ENCODE measurements at places on chromosomes 4 and X. TPM values are rescaled to one million over a fixed set of nuclear protein-coding genes. Genes with fewer than 3 reads are reported as not detected.

Gene H2BW2
- 1.6 TPM for polyA plus RNA-seq

Gene GPR119
- not detected for polyA plus RNA-seq

Gene ADAMTS3
- 15.7 TPM for polyA plus RNA-seq

Gene TGIF2LX
- polyA plus RNA-seq = not detected

Gene JCHAIN
- polyA plus RNA-seq = 0.96 TPM

Gene CXorf49
- polyA plus RNA-seq = not detected

Gene PCDH18
- 167 TPM for polyA plus RNA-seq

Gene TMPRSS11F
- polyA plus RNA-seq = 0.12 TPM

Gene ARHGAP10
- polyA plus RNA-seq = 18.4 TPM

Gene MTCP1
- 26.7 TPM for polyA plus RNA-seq

Gene HSFX4
- 0.25 TPM for polyA plus RNA-seq

DNA sequence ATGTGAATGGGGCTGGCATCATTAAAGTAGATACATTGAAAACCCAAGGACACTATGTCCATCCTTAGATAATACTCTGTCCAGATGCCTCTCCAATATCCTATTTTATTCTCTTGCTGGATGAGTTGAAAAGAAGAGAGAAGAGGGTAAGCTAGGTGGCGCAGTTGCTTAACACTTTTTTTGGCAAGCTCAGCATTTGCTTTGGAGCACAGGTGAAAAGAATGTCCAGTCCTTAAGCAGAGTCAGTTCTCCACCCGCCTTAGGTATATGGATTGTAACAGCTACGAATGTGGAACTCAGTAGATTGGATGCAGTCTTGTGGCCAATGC, 208.4 kb downstream of the NWD2 start:
- DNase-seq = peak; percentile 86

- no peak for DNase-seq
Observed at GRCh38 chr4:5489260-5489659, 219.1 kb downstream of the EVC2 start.

- no peak for DNase-seq
Observed at GRCh38 chr4:108143515-108143914, 25.2 kb downstream of the LEF1 start.

- DNase-seq = no peak
Observed at GRCh38 chr4:12499693-12500092, 984.4 kb downstream of the RAB28 start.

DNA sequence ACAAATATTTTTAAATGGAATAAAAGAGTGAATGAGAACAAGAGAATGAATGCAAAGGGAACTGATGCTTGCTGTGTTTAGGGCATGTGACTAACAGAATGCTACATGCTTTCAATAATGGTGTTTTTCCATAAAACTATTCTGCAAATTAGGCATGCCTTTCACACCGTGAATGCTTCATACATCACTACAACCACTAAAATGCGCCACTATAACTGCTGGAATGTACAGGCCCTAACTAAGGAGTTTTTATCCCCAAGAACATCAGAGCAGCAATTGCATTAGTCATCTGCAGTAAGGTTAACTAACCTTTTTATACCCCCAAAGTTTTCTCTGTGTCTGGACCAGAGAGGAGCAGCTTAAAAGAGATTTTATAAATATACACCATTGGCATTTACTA, 190.4 kb downstream of the ARAP2 start:
- DNase-seq = no peak

DNA sequence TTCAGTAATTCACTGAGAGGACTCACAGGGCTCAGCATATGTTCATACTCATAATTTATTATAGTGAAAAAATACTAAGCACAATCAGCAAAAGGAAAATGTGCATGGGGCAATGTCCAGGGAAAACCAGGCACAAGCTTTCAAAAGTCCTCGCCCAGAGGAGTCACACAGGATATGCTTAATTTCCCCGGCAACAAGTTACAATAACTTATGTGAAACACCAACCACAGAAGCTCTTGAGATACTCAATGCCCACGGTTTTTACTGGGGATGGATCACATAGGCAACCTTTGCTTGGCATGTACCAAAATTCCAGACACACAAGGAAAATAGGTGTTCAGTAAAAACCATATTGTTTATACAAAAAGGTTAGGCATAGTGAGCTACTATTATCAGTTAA, 38.5 kb upstream of the STPG2 start:
- DNase-seq = no peak

DNA sequence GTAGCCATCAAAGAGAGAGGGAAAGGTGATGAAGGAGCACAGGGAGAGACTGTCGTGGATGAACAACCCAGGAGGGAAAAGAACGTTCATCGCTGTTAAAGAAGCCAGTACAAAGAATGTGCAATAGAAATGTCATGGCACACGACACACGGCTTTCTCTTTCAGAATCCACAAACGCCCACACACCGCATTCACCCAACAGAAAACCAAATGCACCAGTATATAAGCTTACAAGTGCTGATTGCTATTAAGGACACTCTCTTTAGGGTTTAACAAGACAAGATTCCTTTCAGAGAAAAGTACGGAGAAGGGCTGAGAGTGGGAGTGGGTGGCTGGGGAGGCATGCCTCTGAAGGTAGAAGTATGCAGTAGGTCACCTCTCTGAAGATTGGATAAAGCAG, 80.2 kb downstream of the C4orf51 start:
- DNase-seq = no peak

DNA sequence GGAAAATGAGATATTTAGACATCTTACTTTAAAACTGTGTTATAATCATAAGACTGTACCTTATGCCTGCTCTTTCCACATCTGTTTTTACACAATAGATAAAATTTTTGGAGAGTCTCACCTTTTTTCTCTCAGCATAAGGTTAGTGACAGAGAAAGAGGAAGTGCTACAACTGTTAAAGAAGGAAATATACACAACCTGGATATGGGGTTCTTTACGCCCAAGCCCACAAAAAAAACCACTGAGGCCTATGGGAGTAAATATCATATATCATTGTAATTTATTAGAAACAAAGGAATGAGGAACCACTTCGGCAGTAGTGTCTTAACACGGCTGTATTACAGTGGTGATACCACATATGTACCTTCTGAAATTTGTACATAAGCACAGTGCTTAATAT, 265.9 kb upstream of the GK2 start:
- no peak for DNase-seq

DNA sequence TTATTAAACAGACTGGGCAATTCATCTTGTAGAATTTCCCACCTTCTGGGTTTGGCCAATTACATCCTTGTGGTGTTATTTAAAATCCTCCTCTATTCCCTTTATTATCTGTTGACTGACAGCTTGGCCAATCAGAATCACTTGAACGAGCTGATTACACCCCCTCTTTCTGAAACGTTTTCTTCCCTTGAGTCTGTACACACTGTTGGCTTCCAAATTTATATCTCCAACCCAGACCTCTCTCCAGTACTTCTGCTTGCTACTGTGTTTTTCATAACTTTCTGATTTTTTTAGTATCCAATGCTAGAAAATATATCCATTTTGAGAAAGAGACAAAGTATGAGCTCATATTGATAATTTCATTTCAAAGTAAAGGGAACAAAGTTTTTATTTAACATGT, 14.8 kb downstream of the CD38 start:
- no peak for DNase-seq

- peak; percentile 85 for DNase-seq
Observed at GRCh38 chr4:117084866-117085701, at the start of gene TRAM1L1. Gene TRAM1L1, minus strand, starts transcription at chr4:117085576. Its CDS starts 183 bp downstream, at chr4:117085393.

GRCh38 chr4:144712775-144713174, 66.8 kb downstream of the HHIP start:
- DNase-seq = no peak

GRCh38 chr4:118983831-118984230, 95.2 kb downstream of the SYNPO2 start:
- DNase-seq = no peak

- no peak for DNase-seq
Observed at GRCh38 chr4:24988776-24989175, 42.0 kb downstream of the LGI2 start.

GRCh38 chr4:42167709-42168108, 15.3 kb upstream of the BEND4 start:
- no peak for DNase-seq

DNA sequence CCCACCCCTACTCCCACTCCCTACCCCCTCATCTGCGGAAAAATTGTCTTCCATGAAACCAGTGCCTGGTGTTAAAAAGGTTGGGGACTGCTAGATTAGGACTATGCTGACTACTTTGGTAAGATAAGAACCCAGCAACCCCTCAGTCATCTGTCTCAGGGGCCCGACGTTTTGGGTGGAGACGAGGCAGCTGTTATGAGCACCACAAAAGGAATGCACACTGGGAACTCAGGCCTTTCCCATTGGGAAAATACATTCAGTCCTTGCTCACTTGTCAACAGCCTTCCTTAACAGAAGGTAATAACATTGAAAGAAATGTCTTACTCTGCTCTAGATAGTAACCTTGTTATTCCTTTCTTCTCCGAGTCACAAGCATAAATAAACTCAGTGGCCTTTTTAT, 310.8 kb downstream of the AFF2 start:
- DNase-seq = no peak

DNA sequence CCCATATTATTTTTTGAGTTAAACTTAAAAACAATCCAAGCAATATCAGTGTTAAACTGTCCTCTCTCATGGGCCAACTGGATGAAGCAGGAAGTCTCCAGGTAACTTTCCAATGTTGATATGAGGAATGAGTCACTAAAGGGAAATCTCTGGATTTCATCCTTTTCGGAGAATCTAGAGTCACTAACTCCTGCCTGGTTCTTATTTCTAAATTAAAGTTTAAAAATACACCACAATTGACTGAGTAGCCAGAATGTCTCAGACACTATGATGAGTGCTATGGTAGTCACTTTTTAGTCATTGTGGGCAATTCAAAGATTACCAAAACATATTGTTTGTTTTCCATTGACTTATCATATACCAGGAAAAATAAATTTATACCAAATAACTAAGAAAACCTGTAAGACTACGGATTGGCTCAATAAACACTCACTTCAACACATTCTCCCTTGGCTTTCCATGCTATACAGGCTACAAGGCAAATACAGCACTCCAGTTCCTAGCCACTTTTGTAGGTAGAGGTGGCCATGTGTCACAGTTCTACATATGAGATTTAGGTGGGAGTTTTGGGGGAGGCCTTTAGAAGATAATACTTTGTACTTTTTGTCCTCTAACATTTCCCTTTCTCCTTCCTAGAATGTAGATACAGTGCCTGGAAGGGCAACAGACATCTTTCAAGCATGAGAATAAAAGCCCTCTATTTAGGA, 8.6 kb downstream of the SLC9B2 start:
- DNase-seq = no peak

DNA sequence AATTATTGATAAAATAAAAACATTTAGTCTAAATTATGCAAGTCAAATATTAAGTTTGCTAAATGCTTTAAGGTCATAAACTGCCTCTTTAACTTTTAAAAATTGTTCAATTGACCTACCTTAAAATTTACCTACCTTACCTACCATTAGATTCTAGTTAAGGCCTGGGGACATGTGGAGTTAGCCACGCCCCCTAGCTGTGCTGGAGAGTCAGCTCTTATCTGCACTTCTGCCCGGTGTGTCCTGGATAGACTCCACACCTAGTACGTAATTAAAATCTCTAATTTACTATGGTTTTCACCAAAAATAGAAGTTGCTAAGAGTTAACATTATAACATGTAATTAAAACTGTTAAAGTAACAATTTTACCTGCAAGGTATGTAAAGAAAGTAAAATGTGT, 22.7 kb downstream of the TENM3 start:
- DNase-seq = no peak

DNA sequence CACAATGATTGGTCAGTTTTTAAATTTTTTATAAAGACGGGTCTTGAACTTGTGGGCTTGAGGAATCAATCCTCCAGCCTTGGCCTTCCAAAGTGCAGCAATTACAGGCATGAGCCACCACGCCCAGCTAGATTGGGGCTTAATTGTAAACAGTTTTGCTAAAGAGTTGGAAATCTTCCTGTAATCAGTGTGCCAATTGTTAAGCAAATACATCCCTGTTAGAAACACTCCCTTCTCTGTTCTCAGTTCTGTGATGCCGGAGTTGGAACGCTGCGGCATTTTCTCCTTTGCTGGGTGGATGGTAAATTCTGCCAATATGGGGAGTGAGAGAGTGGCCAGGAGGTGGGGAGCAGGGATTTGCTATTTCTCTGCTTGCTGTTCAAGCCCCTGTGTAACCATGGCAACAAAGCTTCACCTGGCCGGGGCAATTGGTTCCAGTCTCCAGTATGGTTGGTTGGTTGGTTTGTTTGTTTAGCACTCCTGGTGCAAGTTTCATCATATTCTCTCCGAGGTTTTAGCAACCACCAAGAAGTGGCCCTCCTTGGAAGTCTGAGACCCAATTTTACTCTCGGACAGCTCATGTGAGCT, 3.0 kb upstream of the SPATA4 start:
- DNase-seq = no peak

DNA sequence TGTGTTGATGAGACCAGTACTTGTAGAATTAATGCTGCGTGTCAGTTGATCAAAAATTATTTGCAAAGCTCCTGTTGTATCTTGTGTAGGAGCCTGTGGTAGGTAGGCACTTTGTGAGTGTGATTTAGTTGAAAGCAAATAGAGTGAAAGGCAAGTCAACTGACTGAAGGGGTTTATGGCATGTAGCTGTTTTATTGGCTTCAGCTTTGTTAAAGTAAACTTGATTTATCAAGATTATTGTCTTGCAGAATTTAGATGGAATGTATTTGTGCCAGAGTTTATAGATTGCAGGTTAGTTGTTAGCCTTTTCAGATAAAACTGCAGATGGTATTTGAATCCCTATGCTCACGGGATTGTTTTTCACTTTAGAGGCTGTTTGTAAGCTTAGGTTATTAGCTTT, 128.0 kb downstream of the FRAS1 start:
- no peak for DNase-seq

GRCh38 chr4:139315221-139315675, 13.0 kb upstream of the NDUFC1 start:
- DNase-seq = no peak

DNA sequence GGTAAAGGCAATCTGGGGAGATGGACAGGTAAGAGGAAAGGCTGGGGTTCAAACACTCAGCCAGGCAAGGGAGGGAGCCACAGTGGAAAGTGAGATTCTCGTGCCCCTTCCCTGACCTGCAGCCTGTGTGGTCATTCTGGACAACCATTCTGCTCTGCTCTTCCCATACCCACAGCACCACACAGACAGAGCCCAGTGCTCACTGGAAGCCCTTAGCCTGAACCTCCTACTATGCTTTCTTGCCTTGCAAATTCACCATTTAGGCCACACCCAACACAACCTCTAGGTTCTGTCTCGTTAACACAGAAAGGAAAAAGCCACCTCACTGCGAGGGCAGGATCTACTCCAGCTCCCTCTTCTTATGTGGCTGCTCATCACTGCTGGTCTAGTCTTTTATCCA, 92.7 kb downstream of the SHISA3 start:
- no peak for DNase-seq
